ENCODE measurements at places on chromosomes 3 and 15.

DNA sequence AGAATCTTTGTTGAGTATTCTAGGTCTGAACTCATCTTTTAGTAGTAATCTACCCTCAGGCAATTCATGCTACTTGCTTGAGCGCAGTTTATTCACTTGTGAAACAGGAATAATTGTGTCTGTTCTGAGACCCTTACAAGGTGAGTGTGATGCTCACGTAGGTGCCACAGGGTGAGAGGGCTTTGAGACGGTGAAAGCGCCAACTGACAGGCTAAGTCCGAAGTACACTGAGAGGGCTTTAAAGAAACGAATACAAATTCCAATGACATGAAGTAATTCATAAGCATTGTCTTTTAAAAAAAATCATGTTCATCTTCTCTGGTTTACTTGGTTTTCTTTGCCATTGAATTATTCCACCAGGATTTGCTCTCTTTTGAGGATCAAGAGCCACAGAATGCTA lies 393.7 kb upstream of the RGMA start:
- no peak for DNase-seq

GRCh38 chr3:94887065-94887464 lies 824.2 kb downstream of the NSUN3 start:
- DNase-seq, result no peak

DNA sequence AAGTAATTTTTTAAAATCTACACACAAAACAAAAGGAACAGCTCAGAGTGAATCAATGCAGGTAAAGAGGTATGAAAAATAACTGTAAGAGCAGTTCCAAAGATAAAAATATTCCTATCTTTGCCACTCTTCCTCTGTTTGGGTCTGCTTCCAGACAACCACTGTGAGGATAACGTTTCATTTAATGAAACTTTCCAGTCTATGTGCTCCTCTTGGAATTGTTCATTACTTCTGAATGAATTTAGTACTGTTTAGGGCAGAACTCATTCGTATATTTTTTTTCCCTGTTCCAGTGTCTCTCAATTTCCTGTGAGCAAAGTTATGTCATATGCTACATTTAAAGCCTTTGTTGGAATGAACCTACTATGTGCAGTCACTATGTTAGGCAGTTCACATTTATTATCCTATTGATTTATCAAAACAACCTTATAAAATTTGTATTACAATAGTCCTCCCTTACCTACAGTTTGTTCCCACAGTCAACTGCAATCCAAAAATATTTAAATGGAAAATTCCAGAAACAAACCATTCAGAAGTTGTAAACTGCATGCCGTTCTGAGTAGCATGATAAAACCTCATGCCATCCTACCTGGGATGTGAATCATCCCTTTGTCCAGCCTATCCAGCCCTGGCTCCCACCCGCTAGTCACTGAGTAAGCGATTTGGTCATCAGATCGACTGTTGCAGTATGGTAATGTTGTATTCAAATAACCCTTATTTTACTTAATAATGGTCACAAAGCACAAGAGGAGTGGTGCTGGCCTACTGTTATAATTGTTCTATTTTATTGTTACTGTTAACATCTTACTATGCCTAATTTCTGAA lies 98.1 kb downstream of the TMCC1 start:
- no peak for DNase-seq

GRCh38 chr3:182375916-182376315 lies 417.4 kb upstream of the ATP11B start:
- no peak for DNase-seq

- no peak for DNase-seq
These were observed 732 bp downstream of the SAXO2 start for GRCh38 chr15:82263350-82263749.

All from anterior cingulate cortex (tissue), 58 donors.